ENCODE measurements at places on chromosomes 1 and 21. TPM values are rescaled to one million over a fixed set of nuclear protein-coding genes. Genes with fewer than 3 reads are reported as not detected.

Gene GJA9
- total RNA-seq = not detected

Gene EPHA8
- not detected for total RNA-seq

Gene GPR25
- 0.08 TPM for total RNA-seq

Gene TSHB
- not detected for total RNA-seq

Gene UBASH3A
- total RNA-seq = 0.65 TPM

Gene ACKR1
- 0.08 TPM for total RNA-seq

Gene GSTM5
- total RNA-seq = 1.3 TPM

Gene CYYR1
- 2.4 TPM for total RNA-seq

Gene SRP9
- 154 TPM for total RNA-seq

Gene SLC25A34
- 7.3 TPM for total RNA-seq

Gene FTCD
- 178 TPM for total RNA-seq

Gene REN
- total RNA-seq = 0.25 TPM
